CD8-positive, alpha-beta memory T cell (primary cell): ENCODE measurements at places on chromosomes 2 and 18.

GRCh38 chr2:29106980-29107388, 8.2 kb upstream of the CLIP4 start:
- no peak for DNase-seq

DNA sequence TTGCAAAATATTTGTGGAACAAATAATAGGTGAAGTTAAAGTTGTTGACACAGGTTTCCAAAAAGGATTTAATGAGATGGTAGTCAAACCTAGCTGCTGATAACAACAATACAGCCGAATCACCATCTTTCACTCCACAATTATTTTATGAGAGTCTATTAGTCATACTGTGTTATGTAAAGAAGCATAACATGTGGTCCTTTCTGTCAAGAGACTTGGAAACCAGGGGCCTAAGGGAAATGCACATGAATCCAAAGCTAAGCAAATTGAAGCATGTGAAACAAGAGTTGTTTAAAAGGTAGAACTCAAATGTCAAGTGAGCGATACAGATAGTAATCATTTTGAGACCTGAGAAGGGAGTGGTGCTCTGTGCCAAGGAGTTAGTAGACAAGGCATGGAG, 16.0 kb downstream of the CD28 start:
- DNase-seq: no peak

DNA sequence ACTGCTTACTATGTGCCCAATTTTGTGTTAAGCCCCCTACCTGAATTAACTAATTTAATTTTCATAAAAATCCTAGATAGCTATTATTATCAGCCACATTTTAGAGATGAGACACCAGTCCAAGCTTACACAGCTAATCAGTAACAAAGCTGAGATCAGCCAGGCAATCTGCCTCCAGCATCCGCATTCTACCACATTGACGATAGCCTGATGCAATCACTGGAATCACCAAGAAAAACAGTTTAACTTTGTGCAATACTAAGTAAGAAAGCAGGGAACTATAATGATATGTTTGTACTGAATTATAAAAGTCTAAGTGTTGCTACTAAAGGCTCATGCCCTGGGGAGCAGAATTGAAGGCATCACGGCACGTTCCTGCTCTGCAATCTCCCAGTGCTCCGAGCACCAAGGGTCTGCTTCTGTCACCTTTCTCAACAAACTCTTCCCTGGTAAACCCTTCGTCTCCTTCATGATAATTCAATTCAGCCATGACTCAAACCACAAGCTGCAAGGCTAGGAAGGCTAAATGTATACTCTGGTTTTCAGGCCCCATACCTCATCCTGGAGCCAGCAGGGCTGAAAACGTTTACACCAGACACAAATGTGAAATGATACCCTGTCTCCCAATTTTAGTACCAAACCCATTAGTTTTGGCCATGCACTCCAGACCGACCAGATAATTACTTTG, 19.4 kb downstream of the KANSL3 start:
- no peak for DNase-seq

DNA sequence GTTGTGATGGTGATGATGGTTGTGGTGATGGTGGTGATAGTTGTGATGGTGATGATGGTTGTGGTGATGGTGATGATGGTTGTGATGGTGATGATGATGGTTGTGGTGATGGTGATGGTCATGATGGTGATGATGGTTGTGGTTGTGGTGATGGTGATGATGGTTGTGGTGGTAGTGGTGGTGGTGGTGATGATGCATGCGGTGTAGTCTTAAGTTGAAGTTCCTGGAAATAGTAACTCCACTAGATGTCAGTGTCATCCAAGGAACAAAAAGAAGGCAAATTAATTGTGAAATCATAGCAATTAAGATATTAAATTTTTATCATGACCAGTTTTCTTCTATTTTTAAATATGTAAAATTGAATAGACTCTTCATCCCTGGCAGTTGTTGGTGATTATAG, 309.2 kb downstream of the AGAP1 start:
- no peak for DNase-seq

- DNase-seq: no peak
These were observed 86.5 kb downstream of the ROCK2 start for GRCh38 chr2:11257964-11258363.

GRCh38 chr18:51153659-51154371, 43.7 kb downstream of the MEX3C start:
- DNase-seq: peak; percentile 67

DNA sequence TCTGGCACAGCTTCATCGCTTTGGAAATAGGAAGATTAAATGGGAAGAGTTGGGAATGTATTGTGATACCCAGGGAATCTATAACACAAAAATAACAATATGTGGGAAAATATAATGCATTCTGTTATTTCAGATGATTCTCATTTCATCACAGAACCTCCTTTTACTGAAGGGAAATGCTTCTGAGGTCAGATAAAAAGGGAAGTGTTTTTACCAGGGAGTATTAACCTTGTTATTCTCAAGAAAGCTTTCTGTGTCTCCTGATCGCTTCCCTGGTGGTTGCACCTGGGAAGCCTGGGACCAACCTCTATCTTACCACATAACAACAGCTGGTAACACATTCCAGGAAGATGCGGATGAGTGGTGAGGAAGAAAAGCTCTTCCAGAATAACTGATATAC, 47.2 kb downstream of the SCG2 start:
- DNase-seq: no peak

- DNase-seq: no peak
These were observed 191.7 kb downstream of the THSD7B start for GRCh38 chr2:136957044-136957443.

- no peak for DNase-seq
These were observed 214.4 kb downstream of the FHOD3 start for GRCh38 chr18:36511791-36512352.

GRCh38 chr2:18659915-18660314, 70.5 kb upstream of the NT5C1B start:
- DNase-seq: no peak

GRCh38 chr2:227450926-227451654, 20.9 kb upstream of the AGFG1 start:
- no peak for DNase-seq

DNA sequence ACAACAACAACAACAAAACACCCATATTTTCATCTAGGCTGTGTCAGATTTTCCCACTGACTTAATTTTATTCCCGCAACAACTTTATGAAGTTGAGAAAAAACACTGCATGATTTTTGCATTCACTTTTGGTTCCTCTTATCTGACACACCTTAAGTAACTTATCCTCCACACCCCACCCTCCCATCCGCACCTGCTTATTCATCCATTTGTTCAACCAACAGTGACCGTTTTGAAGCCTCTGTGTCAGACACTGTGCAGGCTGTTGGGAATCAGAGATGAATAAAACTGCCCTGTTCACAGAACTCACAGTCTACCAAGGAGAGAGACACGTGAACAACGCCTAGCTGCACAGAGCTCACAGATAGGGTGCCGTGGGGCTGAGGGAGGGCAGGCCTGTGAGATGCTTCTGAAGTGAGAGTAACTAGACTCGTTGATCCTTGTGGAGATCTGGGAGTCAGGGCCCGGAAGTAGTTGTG, 7.4 kb downstream of the CNNM4 start:
- DNase-seq: no peak

GRCh38 chr2:102139851-102140250, 2.7 kb upstream of the IL1R1 start:
- DNase-seq: no peak

DNA sequence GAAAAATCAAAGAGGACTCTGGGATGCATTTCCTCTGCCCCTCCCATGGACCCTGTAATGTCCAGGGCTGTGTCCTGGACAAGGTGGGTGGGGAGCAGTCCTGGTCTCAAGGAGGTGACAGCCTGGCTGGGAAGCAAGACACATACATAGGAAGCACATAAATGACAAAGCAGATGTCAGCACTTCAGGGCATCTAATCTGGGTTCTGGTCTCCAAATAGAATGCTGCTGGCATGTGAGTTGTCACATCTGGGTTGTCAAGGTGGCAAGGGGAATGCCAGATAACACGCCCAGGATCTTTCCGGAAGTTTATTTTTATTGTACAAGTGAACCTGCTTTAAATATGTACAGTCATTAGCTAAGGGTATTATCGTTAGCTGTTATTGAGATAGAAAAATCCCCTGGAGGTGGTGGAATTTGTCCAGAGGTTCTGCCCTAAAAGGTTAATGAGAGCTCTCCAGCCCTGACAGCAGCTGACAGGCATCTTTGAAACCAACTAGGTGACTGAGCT, 5.6 kb downstream of the IL1F10 start:
- DNase-seq: no peak

GRCh38 chr2:216807857-216808272, 52.0 kb downstream of the TNP1 start:
- DNase-seq: no peak

DNA sequence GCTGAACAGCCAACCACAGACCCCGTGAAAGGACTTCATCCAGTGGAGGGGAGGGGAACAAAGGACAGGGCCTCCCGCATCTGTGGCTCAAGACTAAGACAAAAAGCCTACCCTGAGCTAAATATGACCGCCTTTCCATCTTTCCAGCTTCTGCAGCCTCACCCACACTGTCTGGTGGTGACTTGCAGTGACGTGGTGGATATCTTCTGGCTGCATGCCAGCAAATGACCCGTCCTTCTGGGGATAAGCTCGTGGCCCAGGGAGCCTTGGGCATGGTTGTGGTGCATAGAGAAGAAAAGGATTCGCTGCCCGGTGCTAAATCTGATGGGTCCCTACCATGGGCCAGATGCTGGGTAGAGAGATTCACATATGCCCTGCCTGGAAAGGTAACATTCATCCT, 8.7 kb upstream of the NGEF start:
- no peak for DNase-seq

GRCh38 chr2:45763255-45763654, 111.8 kb downstream of the PRKCE start:
- no peak for DNase-seq

GRCh38 chr2:235390108-235390815, 103.6 kb upstream of the AGAP1 start:
- DNase-seq: peak; percentile 10

GRCh38 chr2:2577407-2577831, 246.3 kb upstream of the MYT1L start:
- DNase-seq: no peak

- DNase-seq: no peak
These were observed 240.3 kb downstream of the CDH7 start for GRCh38 chr18:65990944-65991708.

- no peak for DNase-seq
These were observed 805 bp downstream of the CIDEA start for GRCh38 chr18:12254820-12255511.

GRCh38 chr2:190947711-190948251, 66.2 kb downstream of the STAT1 start:
- no peak for DNase-seq

DNA sequence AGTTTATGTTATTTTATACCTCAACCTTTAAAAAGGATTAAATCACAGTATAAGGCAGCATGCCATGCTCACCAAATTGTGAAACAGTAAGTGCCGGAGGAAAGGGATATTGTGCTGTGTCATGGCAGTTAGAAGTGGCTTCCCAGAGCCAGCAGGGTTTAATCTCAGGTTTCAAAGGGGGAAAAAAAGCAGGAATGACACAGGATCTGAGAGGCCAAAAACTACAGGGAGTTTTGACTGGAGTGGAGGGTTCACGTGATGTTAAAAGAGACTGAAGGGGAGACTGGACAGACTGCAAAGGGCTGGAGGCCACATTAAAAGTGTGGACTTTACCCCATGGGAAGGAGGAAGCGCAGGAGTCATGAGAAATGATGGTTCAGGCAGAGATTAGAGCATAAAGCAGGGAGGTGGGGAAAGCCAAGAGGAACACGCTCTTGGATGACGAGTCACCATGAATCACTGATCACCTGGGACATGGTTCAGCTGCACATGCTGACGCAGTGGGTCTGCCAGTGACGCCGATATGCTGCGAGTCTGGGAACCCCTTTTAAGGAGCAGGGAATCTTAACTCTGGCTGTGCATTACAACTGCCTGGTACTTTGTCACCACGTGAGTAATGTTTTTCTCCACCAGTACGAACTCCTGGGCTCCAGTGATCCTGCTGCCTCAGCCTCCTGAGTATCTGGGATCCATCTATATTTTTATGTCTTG, 6.1 kb downstream of the CHMP1B start:
- DNase-seq: no peak

DNA sequence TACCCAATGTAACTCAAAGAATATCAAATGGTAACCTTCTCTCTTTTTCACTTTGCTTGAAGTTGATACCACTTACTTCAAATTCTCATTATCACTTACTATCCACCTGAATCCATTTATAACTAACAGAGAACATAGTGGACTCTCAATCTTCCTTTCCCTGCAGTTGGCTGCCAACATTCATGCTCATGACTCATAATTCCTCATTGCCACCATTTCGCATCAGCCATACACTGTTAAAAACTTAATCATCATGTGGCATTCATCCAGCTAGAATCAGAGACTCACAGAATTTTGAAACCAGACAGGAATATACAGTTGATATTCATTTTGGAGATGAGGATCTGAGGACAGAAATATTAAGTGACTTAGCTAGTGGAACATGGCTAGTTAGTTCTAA, 56.8 kb downstream of the SLC4A10 start:
- no peak for DNase-seq

GRCh38 chr2:39210846-39211245, 32.9 kb downstream of the CDKL4 start:
- DNase-seq: no peak

- DNase-seq: no peak
These were observed 286.5 kb upstream of the SYT4 start for GRCh38 chr18:43563780-43564179.

DNA sequence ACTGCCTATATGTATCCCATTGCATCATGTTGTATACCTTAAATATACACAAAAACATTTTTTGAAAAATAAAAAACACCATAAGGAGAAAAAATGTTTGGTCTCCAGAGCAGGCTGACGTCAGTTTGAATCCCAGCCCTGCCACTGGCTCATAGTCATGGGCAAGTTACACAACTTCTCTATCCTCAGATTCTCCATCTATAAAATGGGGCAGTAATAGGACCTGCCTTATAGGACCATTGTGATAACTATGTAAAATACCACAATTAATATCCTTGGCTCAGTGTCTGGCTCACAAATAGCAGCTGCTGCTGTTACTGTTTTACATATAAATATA, 135.6 kb downstream of the SMAD7 start:
- DNase-seq: peak; percentile 38

GRCh38 chr18:77151772-77152520, 19.4 kb upstream of the MBP start:
- DNase-seq: no peak

GRCh38 chr18:39951142-39951720, 2003.8 kb upstream of the PIK3C3 start:
- no peak for DNase-seq

- no peak for DNase-seq
These were observed 17.0 kb upstream of the ARHGEF4 start for GRCh38 chr2:130819608-130820278.
